ENCODE measurements at places on chromosomes 13 and 19.

GRCh38 chr13:20544201-20544923 lies 18.7 kb upstream of the CRYL1 start:
- DNase-seq = no peak

GRCh38 chr13:95698047-95698749 lies 21.3 kb downstream of the DNAJC3 start:
- DNase-seq = no peak

- DNase-seq = no peak
Observed at GRCh38 chr13:35159041-35159440, 217.0 kb downstream of the NBEA start.

GRCh38 chr13:93172109-93172508 lies 54.5 kb upstream of the GPC6 start:
- DNase-seq = no peak

- no peak for DNase-seq
Observed at GRCh38 chr13:45396533-45397095, 21.6 kb downstream of the SLC25A30 start.

DNA sequence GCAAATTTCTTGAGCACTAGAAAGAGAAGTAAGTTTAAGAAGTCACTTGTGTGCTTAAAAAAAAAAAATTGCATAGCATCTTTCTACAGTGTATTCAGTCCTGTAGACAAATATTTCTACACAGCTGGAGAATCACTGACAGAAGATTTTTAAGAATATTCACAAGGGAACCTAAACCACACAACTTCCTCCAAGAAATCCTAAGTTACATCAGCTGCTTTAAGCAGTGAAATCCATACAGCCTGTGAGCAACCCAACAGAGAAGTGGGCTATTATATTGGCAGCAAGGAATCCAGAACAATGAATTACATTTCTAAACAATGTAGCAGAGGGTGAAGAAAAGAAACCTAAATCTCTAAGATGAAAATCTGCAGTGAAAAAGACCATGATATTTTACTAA lies 1.5 kb downstream of the DOCK9 start:
- DNase-seq = no peak

GRCh38 chr13:50991579-50992521 lies 82.3 kb downstream of the RNASEH2B start:
- no peak for DNase-seq
